ENCODE measurements at places on chromosomes 12 and 14.

DNA sequence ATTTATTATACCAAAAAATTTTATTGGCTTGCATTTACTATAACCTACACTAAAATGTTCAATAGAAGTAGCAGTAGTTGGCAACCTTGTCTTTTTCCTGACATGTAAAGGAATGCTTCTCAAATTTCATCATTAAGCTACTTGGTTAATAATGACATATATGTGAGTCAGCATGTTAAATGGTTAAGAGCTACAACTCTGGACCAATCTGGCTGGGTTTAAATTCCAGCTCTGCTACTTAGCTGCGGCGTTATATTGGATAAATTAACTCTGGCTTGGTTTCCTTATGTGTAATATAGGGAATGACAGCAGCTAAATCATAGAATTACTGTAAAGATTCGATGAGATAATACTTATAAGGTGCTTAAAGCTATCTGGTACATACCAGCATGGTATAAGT lies 53.7 kb upstream of the OTOGL start:
- no peak overlapping the region for H3K4me3 ChIP-seq
- H3K27me3 ChIP-seq, result no peaks in the 10 kb centered on the region
- no peaks in the 10 kb centered on the region for H3K4me1 ChIP-seq

GRCh38 chr12:47028981-47029708 lies 50.3 kb upstream of the PCED1B start:
- H3K4me1 ChIP-seq, result no peaks in the 10 kb centered on the region
- H3K27me3 ChIP-seq, result peaks cover 18% of the 10 kb centered on the region
- DNase-seq, result no peak
- H3K36me3 ChIP-seq, result no peaks in the 10 kb centered on the region

DNA sequence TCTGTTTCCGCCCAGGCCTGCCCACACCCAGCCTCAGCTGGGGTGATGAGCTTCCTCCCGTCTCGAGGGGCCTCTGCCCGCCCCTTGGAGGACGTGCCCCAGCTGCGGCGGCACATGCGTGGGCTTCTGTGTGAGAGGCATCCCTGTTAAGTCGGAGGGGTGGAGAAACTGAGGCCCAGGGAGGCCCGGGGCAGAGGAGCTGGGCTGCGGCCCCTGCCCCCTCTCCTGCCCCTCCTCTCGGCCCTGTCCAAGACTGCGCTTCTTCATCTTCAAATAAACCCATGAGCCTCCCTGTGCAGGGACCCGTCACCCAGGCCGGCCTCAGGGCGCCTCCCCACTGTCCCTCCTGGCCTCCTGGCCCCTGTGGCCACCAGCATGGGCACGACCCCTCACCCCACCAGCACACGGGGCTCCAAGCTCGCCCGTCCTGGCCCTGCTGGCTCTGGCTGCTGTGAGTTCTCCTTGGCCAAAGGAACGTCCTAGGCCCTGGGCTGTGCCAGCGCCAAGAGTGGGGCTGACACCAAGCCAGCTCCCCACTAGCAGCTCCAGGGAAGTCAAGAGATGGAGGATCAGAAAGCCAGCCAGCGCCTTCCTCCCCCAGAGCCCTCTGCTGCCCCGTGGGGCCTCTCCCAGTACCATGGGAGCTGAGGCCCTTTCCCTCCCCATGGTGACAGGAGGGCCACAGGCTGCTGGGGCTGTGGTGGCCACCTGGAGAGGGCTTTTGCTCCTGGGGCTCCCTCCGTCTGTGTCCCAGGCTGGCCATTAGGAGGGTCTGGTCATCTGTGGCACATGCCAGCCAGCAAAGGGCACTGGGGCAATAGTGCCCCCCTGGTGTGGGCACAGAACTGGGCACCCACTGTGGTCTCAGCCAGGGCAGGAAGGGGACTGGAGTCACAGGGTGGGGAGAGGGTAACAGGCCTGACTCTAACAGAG lies 180.4 kb downstream of the KIF26A start:
- H3K27ac ChIP-seq, result no peak overlapping the region
- no peaks in the 10 kb centered on the region for H3K36me3 ChIP-seq
- peaks cover 4% of the 10 kb centered on the region for H3K27me3 ChIP-seq
- H3K4me3 ChIP-seq, result no peak overlapping the region

GRCh38 chr14:96184737-96185136 lies 19.9 kb upstream of the BDKRB2 start:
- H3K27ac ChIP-seq, result no peak overlapping the region
- no peaks in the 10 kb centered on the region for H3K27me3 ChIP-seq
- no peak for DNase-seq

GRCh38 chr12:119457271-119457670 lies 122.7 kb downstream of the CCDC60 start:
- no peak overlapping the region for H3K27ac ChIP-seq
- no peak overlapping the region for H3K4me3 ChIP-seq
- H3K36me3 ChIP-seq, result no peaks in the 10 kb centered on the region
- DNase-seq, result no peak

Measured in neural crest cell (in vitro differentiated cells).